ENCODE measurements at places on chromosomes 11 and 22.

GRCh38 chr11:120209746-120210625 is 846 bp upstream of the OAF start:
- DNase-seq = peak; percentile 46

DNA sequence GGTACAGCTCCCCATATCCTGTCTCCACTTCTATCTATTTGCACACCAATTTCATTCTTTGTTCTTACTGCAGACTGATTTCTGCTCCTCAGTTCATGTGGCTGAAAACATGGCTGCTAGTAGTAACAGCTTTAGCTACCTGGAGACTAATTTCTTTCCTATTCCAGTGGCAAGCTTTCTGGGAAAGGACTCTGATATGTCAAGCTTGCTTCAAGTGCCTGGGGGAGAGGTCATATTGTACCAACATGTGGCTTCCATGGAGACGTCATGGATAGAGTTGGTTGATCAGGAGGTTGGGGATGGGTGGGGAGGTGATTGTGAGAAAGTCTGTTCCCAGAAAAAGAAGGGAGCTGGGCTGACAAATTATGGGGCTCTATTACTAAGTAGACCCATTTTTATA is 44.9 kb downstream of the ADM start:
- no peak for DNase-seq

GRCh38 chr11:29159552-29160465 is 857.0 kb downstream of the KCNA4 start:
- peak; percentile 55 for DNase-seq

DNA sequence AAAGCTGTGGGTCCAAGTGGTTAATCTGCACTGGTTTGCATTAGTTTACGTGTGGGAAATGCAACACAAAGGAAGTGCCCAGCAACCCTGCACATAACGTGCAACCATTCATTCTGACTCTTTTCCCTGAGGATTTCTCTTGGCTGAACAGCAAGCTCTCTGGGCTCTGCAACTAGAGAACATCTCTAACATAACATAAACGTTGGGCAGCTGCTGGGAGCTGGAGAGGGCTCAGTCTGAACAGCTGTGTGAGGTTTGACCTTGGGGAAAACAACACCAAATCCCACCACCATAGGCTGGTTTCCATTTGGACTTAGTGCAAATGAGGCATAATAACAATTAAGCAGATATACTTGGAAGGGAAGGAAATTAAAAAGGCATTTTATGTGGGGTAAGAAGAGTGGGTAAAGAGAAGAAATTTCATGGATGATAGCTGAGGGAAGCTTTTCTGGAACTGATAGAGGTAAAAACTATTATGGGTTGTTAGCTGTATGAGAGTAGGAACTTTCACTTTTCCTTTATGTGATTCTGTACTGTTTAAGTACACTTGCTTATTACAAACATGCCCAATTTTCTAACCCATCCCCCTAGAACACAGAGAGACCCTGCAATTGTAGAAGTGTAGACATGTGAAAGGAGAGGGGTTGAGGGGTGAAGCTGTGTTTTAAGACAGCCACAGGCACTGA is 76.2 kb downstream of the SNX19 start:
- DNase-seq = no peak

DNA sequence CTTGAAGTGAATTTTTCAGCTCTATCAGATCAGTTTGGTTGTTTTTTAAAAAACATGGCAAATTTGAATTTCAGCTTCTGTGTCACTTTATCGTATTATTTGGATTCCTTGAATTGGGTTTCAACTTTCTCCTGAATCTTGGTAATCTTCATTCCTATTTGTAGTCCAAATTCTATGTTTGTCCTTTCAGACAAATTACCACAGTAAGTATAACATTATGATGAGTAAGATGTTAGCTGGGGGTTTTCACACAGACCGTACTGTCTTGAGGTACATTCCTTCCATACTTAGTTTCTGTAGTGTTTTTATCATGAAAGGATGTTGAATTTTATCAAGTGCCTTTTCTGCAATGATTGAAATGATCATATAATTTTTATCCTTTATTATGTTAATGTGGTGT is 28.0 kb downstream of the OR5B17 start:
- DNase-seq = no peak

GRCh38 chr11:118614511-118614910 is 7.1 kb downstream of the PHLDB1 start:
- peak; percentile 42 for DNase-seq

GRCh38 chr22:44399906-44400762 is 87.4 kb upstream of the SHISAL1 start:
- peak; percentile 20 for DNase-seq

All from Caco-2 (cell line).